ENCODE measurements at places on chromosomes 7 and 10.

GRCh38 chr10:93075369-93076221 lies 1.9 kb downstream of the CYP26A1 start:
- no peak for DNase-seq

- DNase-seq: no peak
Measured at GRCh38 chr7:38448054-38448453, 174.6 kb upstream of the TARP start.

- DNase-seq: no peak
Measured at GRCh38 chr7:8818406-8818805, 385.0 kb downstream of the NXPH1 start.

- no peak for DNase-seq
Measured at GRCh38 chr7:34756025-34756437, 98.0 kb downstream of the NPSR1 start.

GRCh38 chr10:61627266-61627665 lies 35.5 kb upstream of the CABCOCO1 start:
- DNase-seq: no peak

DNA sequence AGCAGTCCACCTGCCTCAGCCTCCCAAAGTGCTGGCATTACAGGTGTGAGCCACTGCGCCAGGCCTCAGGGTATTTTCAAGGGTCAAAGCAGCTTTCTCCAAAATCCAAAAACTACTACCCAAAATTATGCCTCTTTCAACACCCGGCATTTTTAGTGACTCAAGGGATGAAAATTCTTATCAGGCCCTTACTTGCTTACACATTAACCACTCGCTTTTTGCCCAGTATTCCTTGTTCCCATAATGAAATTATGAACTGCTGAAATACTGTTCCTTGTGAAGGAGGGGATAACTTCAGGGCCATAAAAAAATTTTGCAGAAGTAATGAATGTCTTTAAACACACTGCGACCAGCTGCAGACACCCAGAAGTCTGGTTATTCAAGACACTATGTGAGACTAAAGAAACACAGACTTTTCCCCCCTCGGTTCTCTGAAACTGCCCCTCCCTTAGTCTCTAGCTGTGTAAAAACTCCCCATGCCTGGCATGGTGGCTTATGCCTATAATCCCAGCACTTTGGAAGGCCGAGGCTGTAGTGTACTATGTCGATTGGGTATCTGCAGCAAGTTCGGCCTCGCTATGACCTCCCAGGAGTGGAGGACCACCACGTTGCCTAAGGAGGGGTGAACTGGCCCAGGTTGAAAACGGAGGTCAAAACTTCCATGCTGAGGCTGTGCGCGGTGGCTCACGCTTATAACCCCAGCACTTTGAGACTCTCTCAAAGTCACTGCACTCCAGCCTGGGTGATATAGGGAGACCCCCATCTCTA lies 12.0 kb downstream of the FXYD4 start:
- DNase-seq: no peak

GRCh38 chr10:130220251-130221185 lies 84.3 kb downstream of the GLRX3 start:
- no peak for DNase-seq

DNA sequence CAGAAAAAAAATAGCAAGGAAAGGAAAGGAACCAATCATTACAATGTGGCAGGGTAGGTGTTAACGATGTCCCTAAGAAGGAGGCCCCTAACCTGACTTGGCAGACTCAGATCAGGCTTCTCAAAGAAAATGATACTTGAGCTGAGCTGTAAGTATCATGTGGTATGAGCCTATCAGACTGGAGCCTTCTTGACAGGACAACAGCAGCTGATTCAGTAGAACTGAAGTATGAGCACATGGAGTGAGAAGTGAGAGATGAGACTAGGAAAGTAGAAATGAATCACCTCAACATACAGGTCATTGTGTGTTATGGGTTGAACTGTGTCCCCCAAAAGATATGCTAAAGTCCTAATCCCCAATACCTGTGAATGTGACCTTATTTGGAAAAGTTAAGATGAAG lies 66.3 kb downstream of the MTERF1 start:
- DNase-seq: no peak

GRCh38 chr10:133132473-133133291 lies 27.3 kb upstream of the KNDC1 start:
- no peak for DNase-seq

GRCh38 chr10:16367621-16368292 lies 69.1 kb upstream of the PTER start:
- DNase-seq: no peak

- DNase-seq: no peak
Measured at GRCh38 chr10:7606951-7607404, 59.8 kb downstream of the ITIH5 start.

DNA sequence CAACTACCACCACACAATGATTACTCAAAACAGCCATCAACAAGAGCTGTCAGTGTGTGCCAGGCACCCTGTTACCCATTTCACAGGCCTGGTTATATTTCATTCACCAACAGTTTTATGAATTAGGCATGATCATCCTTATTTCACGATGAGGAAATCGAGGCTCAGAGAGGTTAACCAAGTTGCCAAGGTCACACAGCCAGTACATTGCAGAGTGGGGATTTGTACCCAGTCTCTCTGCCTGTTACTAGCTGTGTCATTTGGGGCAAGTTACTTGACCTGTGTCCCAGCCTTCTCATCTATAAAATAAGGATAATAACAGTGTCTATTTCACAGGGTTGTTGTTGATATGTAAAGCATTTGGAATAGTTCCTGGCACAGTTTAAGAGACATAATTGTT lies 97.2 kb downstream of the COL13A1 start:
- DNase-seq: no peak

DNA sequence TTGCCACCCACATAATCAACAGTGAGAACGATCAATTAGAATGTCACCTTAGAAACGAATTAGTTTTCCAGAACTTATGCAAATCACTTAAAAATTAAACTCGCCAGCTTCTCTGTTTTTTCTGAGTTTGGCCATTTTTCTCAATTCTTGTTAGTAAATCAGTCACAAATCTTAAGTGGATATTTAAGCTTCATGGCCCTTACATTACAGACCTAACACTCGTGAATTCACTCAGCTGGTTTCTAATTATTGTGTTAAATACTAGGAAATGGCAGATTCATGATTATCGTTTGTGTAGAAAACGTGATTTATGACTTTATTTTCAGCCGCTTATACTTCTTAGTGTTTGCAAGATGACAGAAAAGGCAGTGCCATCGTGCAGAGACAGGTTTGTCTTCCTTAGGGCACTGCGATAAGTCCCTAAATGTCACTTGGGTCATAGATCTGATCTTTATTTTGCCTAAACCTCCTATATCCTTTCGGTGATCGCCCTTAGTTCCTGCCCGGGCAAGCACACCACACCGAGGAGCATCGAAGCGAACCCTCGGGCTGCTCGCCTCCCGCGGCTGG lies 587 bp upstream of the CELF2 start:
- DNase-seq: no peak

DNA sequence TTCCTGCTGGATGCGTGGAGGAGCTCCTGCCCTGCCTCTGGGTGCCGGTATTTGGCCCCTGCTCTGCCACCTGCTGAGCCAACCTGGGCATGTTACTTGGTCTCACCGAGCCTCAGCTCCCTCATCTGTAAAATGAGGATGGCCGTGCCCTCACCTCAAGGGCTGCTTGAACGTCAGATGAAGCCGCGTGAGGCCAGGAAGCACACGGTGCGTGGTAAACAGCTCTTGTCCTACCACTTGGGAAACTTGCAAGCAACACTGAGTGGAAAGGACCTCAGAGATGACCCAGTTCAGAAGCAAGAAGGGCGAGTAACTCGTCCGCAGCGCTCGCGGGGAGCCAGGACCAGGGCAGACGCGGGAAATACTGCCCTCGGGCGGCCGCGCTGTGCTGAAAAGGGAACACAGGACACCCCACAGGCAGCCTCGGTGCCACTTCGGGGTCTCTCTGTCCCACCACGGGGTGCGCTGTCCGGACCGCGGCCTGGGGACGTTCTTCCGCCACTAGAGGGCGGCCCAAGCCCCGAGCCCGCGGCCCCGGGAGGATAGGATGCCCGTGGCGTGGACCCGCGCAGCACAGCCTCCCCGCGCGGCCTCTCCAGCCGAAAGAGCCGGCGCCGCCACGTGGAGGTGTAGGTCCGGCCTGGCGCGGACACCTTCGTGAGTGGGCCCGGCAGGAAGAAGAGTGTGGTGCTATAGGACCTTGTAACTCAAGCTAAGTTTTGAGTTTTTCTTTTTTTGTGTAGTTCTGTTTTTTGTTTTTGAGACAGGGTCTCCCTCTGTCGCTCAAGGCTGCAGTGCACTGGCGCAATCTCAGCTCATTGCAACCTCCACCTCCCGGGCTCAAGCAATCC lies 94.1 kb downstream of the PRKAG2 start:
- DNase-seq: peak; percentile 46

GRCh38 chr10:33523236-33523792 lies 188.8 kb upstream of the NRP1 start:
- no peak for DNase-seq

DNA sequence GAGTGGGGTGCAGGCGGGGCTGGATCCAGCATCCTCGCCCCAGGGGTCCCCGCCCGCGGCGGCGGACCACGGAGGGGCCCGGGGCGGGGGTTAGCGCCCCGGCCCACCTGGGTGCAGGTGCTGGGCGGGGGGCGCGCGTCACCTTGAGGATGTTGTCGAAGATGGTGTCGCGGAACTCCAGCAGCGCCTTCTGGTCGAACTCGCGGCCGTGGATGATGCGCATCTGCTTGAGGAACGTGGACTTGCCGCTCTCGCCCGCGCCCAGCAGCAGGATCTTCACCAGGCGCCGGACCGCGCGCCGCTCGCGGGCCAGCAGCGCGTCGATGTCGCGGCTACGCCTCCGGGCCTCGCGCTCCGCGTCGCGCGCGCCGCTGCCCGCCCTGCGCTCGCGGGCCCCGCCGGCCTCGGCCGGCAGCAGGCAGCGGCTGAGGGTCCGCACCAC lies 376 bp downstream of the GNA12 start:
- no peak for DNase-seq

DNA sequence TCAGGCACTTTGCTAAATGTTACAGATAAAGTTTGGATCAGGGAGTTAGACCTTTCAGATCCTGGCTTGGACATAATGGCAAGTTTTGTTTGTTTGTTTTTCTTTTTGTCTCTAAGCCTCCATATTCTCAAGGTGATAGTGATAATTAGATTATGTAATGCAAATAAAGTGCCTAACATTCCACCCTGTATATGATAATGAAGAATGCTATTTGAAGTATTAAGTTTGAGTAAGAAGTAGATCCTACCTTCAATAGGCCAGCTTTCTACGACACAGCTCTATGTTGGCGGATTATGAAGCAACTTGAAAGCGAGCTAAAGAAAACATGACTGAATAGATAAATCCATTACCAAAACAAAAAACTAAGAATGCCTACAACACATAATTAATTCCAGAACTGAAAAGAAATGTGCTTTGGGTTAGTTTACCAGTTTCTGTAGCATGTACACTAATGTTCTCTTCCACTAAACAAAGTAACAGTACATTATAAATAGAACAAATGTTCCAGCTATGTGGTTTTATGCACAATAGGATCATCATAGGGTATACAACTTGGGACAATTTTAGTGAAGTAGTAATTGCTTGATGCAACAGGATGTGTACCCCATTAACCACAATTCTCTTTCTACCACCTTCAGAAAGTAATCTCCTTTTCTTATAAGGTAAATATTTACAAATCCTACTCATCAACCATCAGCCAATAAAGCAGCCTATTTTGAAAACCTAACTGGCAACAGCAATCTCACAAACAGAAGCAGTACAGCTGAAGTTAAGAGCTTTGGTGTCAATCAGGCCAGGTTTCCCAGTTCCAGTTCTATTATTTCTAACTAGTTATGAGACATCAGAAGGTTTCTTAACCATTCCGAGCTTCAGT lies 1.5 kb downstream of the SEM1 start:
- DNase-seq: no peak

- DNase-seq: no peak
Measured at GRCh38 chr10:68869623-68870022, 31.5 kb upstream of the DDX50 start.

- no peak for DNase-seq
Measured at GRCh38 chr10:79979976-79980687, 31.2 kb upstream of the SFTPD start.

- DNase-seq: no peak
Measured at GRCh38 chr10:69838853-69839252, 37.1 kb downstream of the COL13A1 start.

- DNase-seq: peak; percentile 66
Measured at GRCh38 chr10:11162828-11163599, 145.3 kb downstream of the CELF2 start.

- no peak for DNase-seq
Measured at GRCh38 chr10:50421026-50421719, 169.9 kb upstream of the ASAH2 start.

GRCh38 chr10:132699411-132700155 lies 86.4 kb downstream of the NKX6-2 start:
- no peak for DNase-seq

- no peak for DNase-seq
Measured at GRCh38 chr7:72538147-72538546, 126.0 kb upstream of the CALN1 start.

DNA sequence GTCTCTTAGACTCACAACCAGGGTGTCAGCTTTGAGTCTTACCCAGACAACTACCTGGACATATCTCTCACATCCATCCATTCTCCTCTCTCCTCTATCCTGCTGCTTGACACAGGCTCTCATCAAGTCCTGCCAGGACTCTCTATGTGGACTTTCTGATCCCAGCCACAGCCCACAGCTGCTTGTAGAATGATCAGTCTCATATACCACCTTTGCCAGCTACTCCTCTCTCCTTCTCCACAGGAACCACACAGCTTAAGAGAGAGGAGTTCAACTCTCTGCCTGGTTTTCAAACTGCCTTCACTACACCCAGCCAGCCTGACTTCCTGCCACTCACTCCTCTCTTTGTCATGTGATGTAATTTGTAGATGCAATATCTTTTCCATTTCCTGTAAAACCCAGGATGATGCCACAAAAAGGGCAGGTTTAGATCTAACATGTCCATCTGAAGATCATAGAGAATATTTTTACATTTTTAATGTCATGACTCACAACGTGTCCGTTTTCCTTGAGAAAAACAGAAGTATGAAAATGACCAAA lies 154.0 kb downstream of the RAB11FIP2 start:
- no peak for DNase-seq

- DNase-seq: no peak
Measured at GRCh38 chr10:114694752-114695151, 36.7 kb upstream of the ABLIM1 start.

- no peak for DNase-seq
Measured at GRCh38 chr7:91079487-91079886, 184.7 kb upstream of the FZD1 start.

GRCh38 chr10:13613519-13613918 lies 26.8 kb downstream of the PRPF18 start:
- no peak for DNase-seq

GRCh38 chr7:86653919-86654659 lies 10.4 kb downstream of the GRM3 start:
- DNase-seq: no peak

- no peak for DNase-seq
Measured at GRCh38 chr10:58813573-58813972, 300.9 kb downstream of the BICC1 start.

GRCh38 chr7:13742811-13743210 lies 246.7 kb downstream of the ETV1 start:
- no peak for DNase-seq

DNA sequence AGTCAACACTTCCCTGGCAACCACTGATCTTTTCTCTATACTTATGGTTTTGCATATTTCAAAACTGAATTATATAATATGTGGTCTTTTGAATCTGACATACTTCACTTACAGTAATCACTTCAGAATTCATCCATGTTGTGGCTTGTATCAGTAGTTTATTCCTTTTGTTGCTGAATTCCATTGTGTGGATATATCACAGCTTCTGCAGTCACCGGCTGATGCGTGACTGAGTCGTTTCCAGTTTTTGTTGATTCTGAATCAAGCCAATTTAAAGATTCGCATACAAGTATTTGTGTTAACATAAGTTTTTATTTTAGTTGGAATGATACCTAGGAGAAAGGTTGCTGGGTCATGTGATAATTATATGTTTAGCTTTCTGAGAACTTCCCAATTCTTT lies 672.5 kb upstream of the ANKRD30A start:
- no peak for DNase-seq
